ENCODE measurements at places on chromosomes 7 and 10.

GRCh38 chr10:3779158-3779741 lies 5.8 kb downstream of the KLF6 start:
- DNase-seq: no peak

- no peak for DNase-seq
Measured at GRCh38 chr7:148821422-148821821, 62.7 kb downstream of the EZH2 start.

GRCh38 chr7:72038022-72038732 lies 374.0 kb downstream of the CALN1 start:
- DNase-seq: no peak

DNA sequence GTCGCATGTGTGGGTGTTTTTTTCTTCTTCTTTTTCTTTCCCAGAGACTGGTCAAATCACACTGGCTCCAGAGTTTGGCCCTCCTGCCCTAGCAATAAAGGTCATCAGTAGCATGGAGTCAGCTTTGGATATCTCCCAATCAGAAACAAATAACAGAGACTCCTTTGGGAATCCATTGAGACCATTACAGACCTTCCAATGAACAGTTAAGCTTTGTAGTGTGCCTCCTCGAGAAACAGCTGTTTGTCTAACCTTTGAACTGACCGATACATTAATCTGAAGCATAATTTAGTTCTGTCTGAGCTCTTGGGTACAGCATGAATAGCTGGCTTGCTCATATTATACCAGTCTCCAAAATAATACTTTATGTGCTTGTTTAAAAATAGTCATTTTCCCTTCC lies 1103.2 kb downstream of the GATA3 start:
- no peak for DNase-seq

Measured in GM12891 (cell line).